ENCODE measurements at places on chromosomes 16 and 17. TPM values are rescaled to one million over a fixed set of nuclear protein-coding genes. Genes with fewer than 3 reads are reported as not detected.
A peak's percentile ranks its signal among the peaks of the same experiment; 100 is the strongest.

GRCh38 chr16:89921702-89922476 is 1.3 kb upstream of the TUBB3 start:
- no peaks in the 10 kb centered on the region for H3K36me3 ChIP-seq
- peak overlapping the region; percentile 61 for H3K4me3 ChIP-seq
- H3K4me1 ChIP-seq: peaks cover 45% of the 10 kb centered on the region
- H3K27me3 ChIP-seq: peaks cover 93% of the 10 kb centered on the region

DNA sequence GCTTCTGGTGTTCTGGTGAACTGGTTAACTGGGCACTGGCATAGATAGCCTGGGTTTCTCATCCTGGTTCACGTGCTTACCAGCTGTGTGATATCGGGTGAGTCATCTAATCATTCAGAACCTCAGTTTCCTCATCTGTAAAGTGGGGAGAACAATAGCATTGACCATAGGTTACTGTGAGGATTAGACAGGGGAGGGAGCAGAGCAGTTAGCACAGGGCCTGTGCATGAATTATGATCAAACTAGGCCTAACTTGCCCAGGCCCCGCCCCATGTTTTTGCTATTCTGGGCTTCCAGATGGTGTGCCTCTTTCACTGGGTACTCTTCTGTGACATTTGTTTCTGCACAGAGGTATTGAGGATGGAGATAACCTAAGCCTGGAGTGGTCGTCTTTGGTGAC is 4.6 kb upstream of the KLHL36 start:
- peaks cover 13% of the 10 kb centered on the region for H3K4me1 ChIP-seq
- no peak overlapping the region for H3K27ac ChIP-seq
- H3K36me3 ChIP-seq: no peaks in the 10 kb centered on the region

DNA sequence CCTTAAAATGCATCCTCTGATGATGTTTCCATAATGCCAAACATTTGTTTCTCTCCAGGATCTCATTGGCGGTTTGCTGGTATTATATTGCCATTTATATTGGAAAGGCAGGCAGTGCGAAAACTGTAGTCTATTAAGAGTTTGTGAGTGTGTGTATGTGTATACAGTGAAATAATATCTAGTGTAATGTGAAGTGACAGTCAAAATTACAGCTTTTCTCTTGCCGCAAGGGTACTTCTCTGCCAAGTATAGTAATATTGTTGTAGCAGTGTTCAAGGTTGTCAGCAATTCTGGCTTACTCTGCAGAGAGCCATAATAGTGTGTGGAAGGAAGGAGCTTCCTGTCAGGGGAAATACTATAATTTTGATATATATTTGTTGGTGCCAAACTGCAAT is 178.6 kb downstream of the WWOX start:
- no peak overlapping the region for H3K27ac ChIP-seq
- H3K4me3 ChIP-seq: no peak overlapping the region
- no peaks in the 10 kb centered on the region for H3K4me1 ChIP-seq
- H3K27me3 ChIP-seq: no peaks in the 10 kb centered on the region

Gene RAB26
- polyA plus RNA-seq: 1.7 TPM

DNA sequence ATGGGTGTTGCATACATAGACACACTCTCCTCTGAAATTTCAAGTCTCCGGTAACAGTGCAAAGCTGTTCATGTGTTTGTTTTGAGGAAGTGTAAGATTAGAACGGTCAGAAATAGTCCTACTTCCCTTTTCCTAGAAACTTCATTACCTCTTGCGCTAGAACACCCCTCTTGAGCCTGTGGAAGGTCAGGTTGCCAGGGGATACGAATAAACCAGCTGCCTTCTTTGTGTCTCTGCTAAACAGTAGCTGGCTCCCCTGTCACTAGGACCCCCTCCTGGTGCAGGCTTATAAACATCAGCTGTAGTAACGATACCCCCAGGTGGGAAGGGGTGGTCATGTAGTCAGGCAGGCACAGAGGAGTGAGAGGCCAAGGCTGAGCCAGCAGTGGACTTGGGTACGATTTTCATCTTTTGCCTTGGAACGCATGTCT is 113.4 kb upstream of the RCVRN start:
- DNase-seq: no peak
- no peaks in the 10 kb centered on the region for H3K36me3 ChIP-seq
- peaks cover 56% of the 10 kb centered on the region for H3K27me3 ChIP-seq
- no peak overlapping the region for H3K27ac ChIP-seq

DNA sequence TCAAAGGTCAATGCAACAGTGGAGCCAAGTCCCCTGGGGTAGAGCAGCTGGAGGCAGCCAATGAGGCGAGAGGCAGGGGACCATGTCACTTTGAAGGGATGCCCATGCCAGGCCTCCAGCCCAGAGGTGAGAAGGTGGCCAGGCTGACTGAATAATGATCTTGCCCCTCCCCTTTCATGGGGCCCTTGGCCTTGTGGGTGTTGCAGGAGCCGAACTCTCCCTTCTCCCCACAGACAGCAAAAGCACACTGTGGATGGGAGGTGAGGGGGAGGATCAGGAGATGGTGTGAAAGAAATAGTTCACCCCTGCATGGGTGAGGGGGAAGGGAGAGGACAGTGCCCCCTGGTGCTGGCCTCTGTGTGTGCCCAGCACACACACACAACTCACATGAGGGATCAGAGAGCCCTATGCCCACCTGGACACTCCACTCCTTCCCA is 15.8 kb upstream of the TBX21 start:
- DNase-seq: no peak
- H3K4me1 ChIP-seq: peaks cover 39% of the 10 kb centered on the region
- no peaks in the 10 kb centered on the region for H3K36me3 ChIP-seq
- no peak overlapping the region for H3K27ac ChIP-seq

Gene MAF
- polyA plus RNA-seq: 125 TPM

- DNase-seq: peak; percentile 72
- H3K27ac ChIP-seq: no peak overlapping the region
- no peaks in the 10 kb centered on the region for H3K4me1 ChIP-seq
- no peaks in the 10 kb centered on the region for H3K27me3 ChIP-seq
Observed at GRCh38 chr17:82703036-82703745, 4.7 kb upstream of the RAB40B start.

GRCh38 chr16:81499576-81500380 is 55.2 kb downstream of the CMIP start:
- no peak overlapping the region for H3K4me3 ChIP-seq
- peaks cover 7% of the 10 kb centered on the region for H3K36me3 ChIP-seq
- peak overlapping the region; percentile 33 for H3K27ac ChIP-seq

GRCh38 chr17:63426041-63426916 is 19.8 kb downstream of the CYB561 start:
- no peaks in the 10 kb centered on the region for H3K27me3 ChIP-seq
- no peak overlapping the region for H3K27ac ChIP-seq
- DNase-seq: no peak
- H3K4me1 ChIP-seq: no peaks in the 10 kb centered on the region
- peaks cover 21% of the 10 kb centered on the region for H3K36me3 ChIP-seq
- H3K4me3 ChIP-seq: no peak overlapping the region

DNA sequence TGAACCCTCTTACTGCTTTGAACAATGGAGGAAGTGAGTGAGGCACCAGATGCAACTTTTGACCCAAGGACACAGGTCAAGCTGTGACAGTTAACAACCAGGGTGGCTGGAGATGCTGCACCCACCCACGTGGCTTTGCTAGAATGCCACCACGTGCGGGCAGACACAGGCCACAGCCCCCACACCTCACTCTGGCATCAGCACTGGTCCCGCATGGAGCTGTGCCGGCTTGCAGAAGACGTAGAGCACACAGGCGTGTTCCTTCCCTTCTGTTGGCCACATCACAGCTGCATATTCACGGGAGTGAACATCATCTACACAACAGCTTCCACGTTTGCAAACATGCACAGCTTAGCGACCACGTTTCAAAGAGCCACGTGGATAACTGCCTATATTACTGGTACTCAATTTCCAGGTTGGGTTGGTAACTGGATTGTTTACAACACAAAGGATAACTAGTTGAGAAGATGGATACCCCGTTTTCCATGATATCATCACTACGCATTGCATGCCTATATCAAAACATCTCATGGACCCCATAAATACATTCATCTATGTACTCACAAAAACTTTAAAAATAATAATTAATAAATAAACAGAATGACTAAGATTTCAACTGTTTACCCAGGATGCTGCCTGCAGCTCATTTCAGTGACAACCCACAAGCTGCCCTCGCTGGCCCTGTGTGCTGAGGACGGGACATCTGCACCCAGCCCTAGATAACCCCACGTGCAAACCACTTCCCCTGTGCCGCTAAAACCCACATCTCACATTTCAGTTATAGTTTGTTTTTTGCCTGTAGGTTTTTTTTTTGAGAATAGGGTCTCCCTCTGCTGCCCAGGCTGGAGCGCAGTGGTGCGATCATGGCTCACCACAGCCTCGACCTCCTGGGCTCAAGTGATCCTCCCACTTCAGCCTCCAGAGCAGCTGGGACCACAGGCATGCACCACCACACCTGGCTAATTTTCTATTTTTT is 132.0 kb downstream of the ANKRD11 start:
- no peaks in the 10 kb centered on the region for H3K36me3 ChIP-seq
- peak overlapping the region; percentile 28 for H3K27ac ChIP-seq
- H3K27me3 ChIP-seq: no peaks in the 10 kb centered on the region
- no peak for DNase-seq
- no peak overlapping the region for H3K4me3 ChIP-seq
- H3K4me1 ChIP-seq: peaks cover 97% of the 10 kb centered on the region

DNA sequence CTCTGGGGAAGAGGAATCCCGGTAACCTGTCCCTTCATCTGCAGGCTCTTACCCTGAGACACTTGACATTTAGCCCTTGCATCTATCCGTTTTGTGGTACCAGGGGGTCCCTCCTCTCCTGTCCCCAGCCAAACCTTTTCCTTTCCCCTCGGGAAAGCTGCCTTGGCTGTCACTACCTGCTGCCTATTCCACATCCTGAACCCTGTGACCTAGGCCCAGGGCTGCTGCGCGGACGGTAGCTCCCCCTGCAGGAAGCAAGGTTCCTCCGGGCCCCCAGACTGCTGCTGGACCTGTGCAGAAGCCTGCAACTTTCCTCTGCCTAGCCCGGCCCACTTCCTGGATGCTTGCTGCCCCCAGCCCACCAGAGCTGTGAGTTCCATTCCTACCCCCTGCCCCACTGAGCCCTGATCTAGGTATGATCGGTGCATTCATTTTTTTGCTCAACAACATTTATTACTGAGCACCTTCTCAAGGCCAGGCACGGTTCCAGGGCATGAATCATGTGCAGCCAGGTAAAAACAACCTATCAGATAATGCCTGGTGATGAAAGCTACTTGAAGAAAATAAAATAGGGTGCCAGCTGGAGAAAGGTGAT is 10.5 kb upstream of the ALDOA start:
- no peak overlapping the region for H3K4me3 ChIP-seq
- H3K27me3 ChIP-seq: no peaks in the 10 kb centered on the region
- H3K4me1 ChIP-seq: peaks cover 30% of the 10 kb centered on the region
- no peaks in the 10 kb centered on the region for H3K36me3 ChIP-seq
- peak; percentile 82 for DNase-seq

Gene SYCE1L
- 2.5 TPM for polyA plus RNA-seq

Gene DNAH3
- polyA plus RNA-seq: 1.1 TPM

- no peak for DNase-seq
- no peaks in the 10 kb centered on the region for H3K4me1 ChIP-seq
- H3K27ac ChIP-seq: no peak overlapping the region
- no peaks in the 10 kb centered on the region for H3K27me3 ChIP-seq
Observed at GRCh38 chr17:44272321-44272951, 4.5 kb upstream of the SLC4A1 start.

Gene SMIM5
- 1.9 TPM for polyA plus RNA-seq

DNA sequence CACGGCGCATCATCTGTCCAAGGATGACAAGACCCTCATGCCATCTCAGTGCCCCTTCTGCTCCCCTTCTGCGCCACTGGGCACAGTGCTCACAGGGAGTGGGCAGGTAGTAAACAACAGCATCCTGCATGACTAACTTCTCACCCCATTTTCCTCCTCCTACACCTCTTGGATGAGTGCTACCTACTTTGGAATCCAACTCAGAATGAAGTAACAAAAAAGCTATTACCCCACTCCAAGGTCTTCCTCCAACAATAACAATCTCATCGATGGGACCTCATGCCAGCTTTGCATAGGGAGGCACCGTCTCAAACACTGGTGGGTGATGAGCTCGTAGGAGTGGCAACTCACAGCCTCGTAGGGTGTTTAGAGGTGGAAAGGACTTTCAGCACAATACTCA is 98.6 kb upstream of the RCVRN start:
- no peaks in the 10 kb centered on the region for H3K36me3 ChIP-seq
- H3K4me1 ChIP-seq: no peaks in the 10 kb centered on the region
- no peak overlapping the region for H3K4me3 ChIP-seq
- no peaks in the 10 kb centered on the region for H3K27me3 ChIP-seq

DNA sequence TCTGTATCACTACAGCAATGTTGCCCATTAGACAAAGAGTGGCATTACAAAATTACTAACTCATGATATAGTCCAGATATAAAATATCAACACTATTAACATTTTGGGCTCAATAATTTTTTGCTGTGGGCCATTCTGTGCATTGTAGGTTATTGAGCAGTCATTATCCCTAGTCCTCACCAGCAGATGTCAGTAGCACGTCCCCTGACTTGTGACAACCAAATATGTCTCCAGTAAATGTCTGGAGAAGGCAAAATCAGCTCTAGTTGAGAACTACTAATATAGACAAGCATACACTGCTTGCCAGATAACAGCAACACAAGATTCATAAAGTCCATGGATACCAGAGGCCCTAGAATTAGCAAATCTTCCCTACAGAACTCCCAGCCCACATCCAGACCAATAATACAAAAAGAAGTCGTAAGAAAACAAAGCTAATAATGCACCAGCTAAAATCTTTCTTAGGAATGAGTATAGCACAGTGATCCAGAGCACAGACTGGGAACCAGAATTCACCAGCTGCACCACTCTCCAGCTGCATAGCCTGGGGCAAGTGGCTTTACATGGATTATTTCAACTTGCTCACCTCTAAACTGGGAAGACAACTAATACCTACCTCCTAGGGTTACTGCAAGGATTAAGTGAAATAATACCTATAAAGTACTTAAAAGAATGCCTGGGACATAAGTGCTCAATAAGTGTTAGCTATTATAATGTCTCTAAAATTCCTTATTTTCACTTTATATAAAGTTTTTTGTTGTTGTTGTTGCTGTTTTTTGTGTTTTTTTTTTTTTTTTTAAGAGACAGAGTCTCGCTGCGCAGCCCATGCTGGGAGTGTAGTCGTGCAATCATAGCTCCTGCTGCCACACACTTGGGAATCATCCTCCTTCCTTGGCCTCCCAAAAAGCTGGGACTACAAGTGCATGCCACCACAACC is 23.7 kb downstream of the HELZ start:
- no peak overlapping the region for H3K4me3 ChIP-seq
- H3K27ac ChIP-seq: no peak overlapping the region
- H3K27me3 ChIP-seq: no peaks in the 10 kb centered on the region
- peaks cover 30% of the 10 kb centered on the region for H3K4me1 ChIP-seq

- no peaks in the 10 kb centered on the region for H3K27me3 ChIP-seq
- H3K4me1 ChIP-seq: peaks cover 44% of the 10 kb centered on the region
- H3K4me3 ChIP-seq: peak overlapping the region; percentile 82
- DNase-seq: peak; percentile 93
- H3K36me3 ChIP-seq: peaks cover 39% of the 10 kb centered on the region
Observed at GRCh38 chr17:7561028-7561575, 617 bp upstream of the SENP3 start.

GRCh38 chr17:77892031-77892430 is 66.5 kb upstream of the TNRC6C start:
- no peak for DNase-seq
- no peaks in the 10 kb centered on the region for H3K4me1 ChIP-seq
- no peak overlapping the region for H3K4me3 ChIP-seq
- H3K27me3 ChIP-seq: peaks cover 58% of the 10 kb centered on the region

- no peaks in the 10 kb centered on the region for H3K36me3 ChIP-seq
- no peak overlapping the region for H3K27ac ChIP-seq
- DNase-seq: no peak
- H3K27me3 ChIP-seq: no peaks in the 10 kb centered on the region
- H3K4me3 ChIP-seq: no peak overlapping the region
Observed at GRCh38 chr16:82368041-82368440, 198.0 kb upstream of the MPHOSPH6 start.

- H3K4me1 ChIP-seq: peaks cover 6% of the 10 kb centered on the region
- no peak overlapping the region for H3K27ac ChIP-seq
- no peak for DNase-seq
- H3K36me3 ChIP-seq: peaks cover 85% of the 10 kb centered on the region
Observed at GRCh38 chr16:4461250-4462085, 13.0 kb downstream of the NMRAL1 start.
